ENCODE measurements at places on chromosomes 16 and 17. TPM values are rescaled to one million over a fixed set of nuclear protein-coding genes. Genes with fewer than 3 reads are reported as not detected.

NOD2 gene
- total RNA-seq, result 4.2 TPM

TEDC2 gene
- not detected for total RNA-seq

KRTAP3-2 gene
- not detected for total RNA-seq

MT4 gene
- total RNA-seq, result not detected

TBC1D3I gene
- 0.72 TPM for total RNA-seq

CCL3 gene
- total RNA-seq, result 9.9 TPM

WDR45B gene
- total RNA-seq, result 65.1 TPM

LGALS9B gene
- total RNA-seq, result not detected

TVP23A gene
- total RNA-seq, result 0.69 TPM

TBC1D3H gene
- total RNA-seq, result not detected

CACNG3 gene
- not detected for total RNA-seq

OTOP2 gene
- not detected for total RNA-seq

ESRP2 gene
- total RNA-seq, result 61.0 TPM

CTRB2 gene
- total RNA-seq, result 0.78 TPM
